Thyroid gland (tissue), 4 donors: ENCODE measurements at places on chromosomes 2 and 18. TPM values are rescaled to one million over a fixed set of nuclear protein-coding genes. Genes with fewer than 3 reads are reported as not detected.

DNA sequence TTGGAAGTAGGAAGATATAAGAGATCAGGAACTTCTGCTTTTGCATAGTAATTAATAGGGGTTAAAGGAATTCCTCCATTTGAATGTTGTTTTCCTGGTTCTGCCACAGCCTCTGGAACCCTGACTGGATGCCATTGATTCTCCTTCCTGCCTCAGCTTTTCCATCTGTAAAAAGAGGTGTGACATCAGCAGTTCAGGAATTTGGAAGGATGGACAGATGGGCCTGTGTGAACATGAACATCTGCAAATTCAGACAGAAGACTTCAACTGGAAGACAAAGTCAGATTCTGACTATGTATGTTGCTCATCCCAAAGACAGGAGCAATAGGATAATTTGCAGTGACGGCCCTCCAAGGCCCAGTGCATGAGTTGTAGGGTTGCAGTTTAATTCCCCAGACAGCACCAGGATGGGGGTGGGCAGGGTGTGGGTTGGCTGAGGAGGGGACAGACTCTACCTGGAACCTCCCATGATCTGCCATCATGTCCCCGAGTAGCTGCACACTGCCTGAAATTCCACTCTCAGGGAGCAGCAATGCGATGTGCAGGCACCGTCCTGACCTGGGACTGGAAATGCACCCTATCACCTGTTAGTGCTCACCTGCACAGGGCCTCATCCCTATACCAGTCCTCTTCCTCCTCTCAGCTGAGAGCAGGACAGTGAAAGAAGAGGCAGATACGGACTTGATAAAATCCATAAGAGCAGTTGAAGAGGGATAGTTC is 98.9 kb upstream of the EPAS1 start:
- no peak overlapping the region for H3K27ac ChIP-seq
- no peak for DNase-seq
- H3K27me3 ChIP-seq: no peaks in the 10 kb centered on the region
- no peaks in the 10 kb centered on the region for H3K36me3 ChIP-seq
- H3K4me1 ChIP-seq: peaks cover 9% of the 10 kb centered on the region
- no peak overlapping the region for H3K4me3 ChIP-seq

- H3K36me3 ChIP-seq: no peaks in the 10 kb centered on the region
- peaks cover 3% of the 10 kb centered on the region for H3K4me1 ChIP-seq
- H3K4me3 ChIP-seq: no peak overlapping the region
- H3K27ac ChIP-seq: no peak overlapping the region
These were observed 195.4 kb upstream of the ARL4C start for GRCh38 chr2:234691968-234692955.

Gene LYPD6B
- total RNA-seq: not detected

- no peaks in the 10 kb centered on the region for H3K27me3 ChIP-seq
- H3K36me3 ChIP-seq: no peaks in the 10 kb centered on the region
- no peak overlapping the region for H3K27ac ChIP-seq
- no peaks in the 10 kb centered on the region for H3K4me1 ChIP-seq
- no peak for DNase-seq
These were observed 40.7 kb upstream of the COBLL1 start for GRCh38 chr2:164882276-164882675.

- no peaks in the 10 kb centered on the region for H3K36me3 ChIP-seq
- H3K4me1 ChIP-seq: no peaks in the 10 kb centered on the region
- DNase-seq: peak; percentile 9
- H3K27me3 ChIP-seq: no peaks in the 10 kb centered on the region
- no peak overlapping the region for H3K27ac ChIP-seq
These were observed 292.5 kb downstream of the ALK start for GRCh38 chr2:29628862-29629261.

- H3K4me1 ChIP-seq: no peaks in the 10 kb centered on the region
- no peak overlapping the region for H3K27ac ChIP-seq
- H3K27me3 ChIP-seq: no peaks in the 10 kb centered on the region
- H3K4me3 ChIP-seq: no peak overlapping the region
- no peak for DNase-seq
These were observed 869.2 kb downstream of the BCL11A start for GRCh38 chr2:59684116-59684770.

DNA sequence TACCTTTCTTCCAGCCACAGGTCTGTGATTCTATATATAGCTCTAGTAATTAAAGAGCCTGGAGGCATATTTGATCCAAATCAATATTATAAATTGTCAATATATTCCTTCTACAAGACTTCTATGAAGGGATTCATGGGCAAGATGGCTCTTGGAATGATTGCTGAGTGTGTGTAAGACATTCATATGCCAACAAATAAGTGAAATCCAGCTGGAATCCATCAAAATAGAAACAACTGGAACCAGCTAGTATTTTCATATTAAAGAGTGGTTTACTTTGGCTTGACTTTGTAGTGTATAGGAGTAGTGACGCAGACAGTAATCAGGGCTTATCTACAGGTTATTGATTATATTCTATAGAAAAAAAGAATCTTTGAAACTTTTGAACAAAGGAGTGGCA is 83.4 kb downstream of the CALCRL start:
- no peak overlapping the region for H3K4me3 ChIP-seq
- H3K27ac ChIP-seq: no peak overlapping the region
- no peaks in the 10 kb centered on the region for H3K36me3 ChIP-seq

DNA sequence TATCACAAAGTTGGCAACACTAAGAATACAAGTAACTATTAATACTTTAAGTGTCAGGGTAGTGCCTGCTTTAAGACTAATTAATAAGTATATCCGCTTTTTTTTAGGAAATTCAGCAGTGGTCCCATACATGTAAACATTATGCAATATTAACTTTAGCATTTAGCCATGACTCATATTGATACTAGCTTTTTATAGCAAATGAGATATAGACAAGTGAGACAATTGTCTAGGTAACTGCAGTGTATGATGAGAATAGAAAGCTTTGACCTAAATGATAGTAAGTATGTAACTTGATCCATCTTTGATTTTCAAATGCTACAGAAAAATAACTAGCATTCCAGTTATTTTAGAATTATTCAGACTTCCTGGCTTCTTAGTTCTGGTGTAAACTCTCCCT is 27.4 kb upstream of the VRK2 start:
- H3K27me3 ChIP-seq: no peaks in the 10 kb centered on the region
- no peaks in the 10 kb centered on the region for H3K36me3 ChIP-seq
- no peak overlapping the region for H3K4me3 ChIP-seq
- H3K27ac ChIP-seq: no peak overlapping the region
- no peak for DNase-seq

Gene APLF
- 12.9 TPM for total RNA-seq

Gene SCLY
- 48.2 TPM for total RNA-seq

DNA sequence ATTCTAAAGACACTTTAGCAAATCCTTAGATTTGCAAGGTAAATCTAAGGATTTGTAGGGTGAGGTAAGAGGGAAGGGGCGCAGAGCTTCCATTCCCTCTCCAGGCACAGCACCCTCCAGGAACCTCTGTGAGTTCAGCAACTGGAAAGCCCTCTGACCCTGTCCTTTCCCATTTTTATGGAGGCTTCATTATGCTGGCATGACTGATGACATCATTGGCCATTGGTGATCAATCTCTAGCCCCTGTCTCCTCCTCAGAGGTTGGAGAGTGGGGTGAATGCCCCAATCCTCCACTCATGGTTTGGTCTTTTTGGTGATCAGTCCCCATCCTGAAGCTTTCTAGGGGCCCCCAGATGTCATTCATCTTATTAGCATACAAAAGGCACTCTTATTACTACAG is 187.8 kb downstream of the TSN start:
- no peaks in the 10 kb centered on the region for H3K27me3 ChIP-seq
- H3K36me3 ChIP-seq: no peaks in the 10 kb centered on the region
- no peaks in the 10 kb centered on the region for H3K4me1 ChIP-seq
- no peak for DNase-seq
- H3K27ac ChIP-seq: no peak overlapping the region
- no peak overlapping the region for H3K4me3 ChIP-seq

Gene PLEK
- total RNA-seq: 11.8 TPM

DNA sequence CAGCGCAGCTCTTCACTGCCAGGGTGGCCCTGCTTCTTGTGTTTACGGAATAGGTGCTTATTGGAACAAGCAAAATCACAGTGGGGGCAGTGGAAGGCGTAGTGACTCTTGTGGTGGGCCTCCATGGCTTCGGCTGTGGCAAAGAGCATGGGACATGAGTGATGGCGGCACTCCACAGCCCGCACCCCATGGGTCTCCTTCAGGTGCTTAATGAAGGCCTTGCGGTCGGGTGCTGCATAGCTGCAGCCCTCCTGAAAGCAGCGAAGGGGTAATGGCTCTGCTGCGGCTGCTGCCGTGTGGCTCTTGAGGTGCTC is 10.7 kb downstream of the ZNF142 start:
- no peaks in the 10 kb centered on the region for H3K4me1 ChIP-seq
- H3K36me3 ChIP-seq: peaks cover 60% of the 10 kb centered on the region
- H3K4me3 ChIP-seq: no peak overlapping the region
- no peak for DNase-seq
- no peak overlapping the region for H3K27ac ChIP-seq

DNA sequence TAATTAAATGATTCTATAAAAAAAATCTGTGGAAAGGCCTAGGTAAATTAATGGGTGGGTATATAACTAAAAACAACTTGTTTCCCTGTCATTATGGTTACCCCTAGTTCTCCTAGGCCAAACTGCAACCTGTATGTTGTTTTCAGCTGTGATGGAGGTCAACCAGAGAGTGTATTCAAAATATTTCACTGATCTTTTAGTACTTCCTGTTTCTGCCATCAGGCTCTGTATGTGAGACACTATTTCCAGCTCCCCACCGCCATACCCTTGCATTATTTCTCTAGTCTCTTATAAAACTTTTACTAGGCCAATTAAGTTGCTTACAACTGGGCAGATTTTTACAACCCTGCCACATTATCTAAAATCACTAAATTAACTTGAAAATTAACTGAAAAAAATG is 21.0 kb upstream of the CDKL4 start:
- no peaks in the 10 kb centered on the region for H3K4me1 ChIP-seq
- H3K27me3 ChIP-seq: no peaks in the 10 kb centered on the region
- H3K36me3 ChIP-seq: no peaks in the 10 kb centered on the region

Gene EVA1A
- total RNA-seq: 11.1 TPM

Gene CERKL
- not detected for total RNA-seq

- DNase-seq: no peak
- no peaks in the 10 kb centered on the region for H3K36me3 ChIP-seq
- no peak overlapping the region for H3K4me3 ChIP-seq
- no peak overlapping the region for H3K27ac ChIP-seq
These were observed 8.6 kb upstream of the LRP1B start for GRCh38 chr2:142139384-142139783.

DNA sequence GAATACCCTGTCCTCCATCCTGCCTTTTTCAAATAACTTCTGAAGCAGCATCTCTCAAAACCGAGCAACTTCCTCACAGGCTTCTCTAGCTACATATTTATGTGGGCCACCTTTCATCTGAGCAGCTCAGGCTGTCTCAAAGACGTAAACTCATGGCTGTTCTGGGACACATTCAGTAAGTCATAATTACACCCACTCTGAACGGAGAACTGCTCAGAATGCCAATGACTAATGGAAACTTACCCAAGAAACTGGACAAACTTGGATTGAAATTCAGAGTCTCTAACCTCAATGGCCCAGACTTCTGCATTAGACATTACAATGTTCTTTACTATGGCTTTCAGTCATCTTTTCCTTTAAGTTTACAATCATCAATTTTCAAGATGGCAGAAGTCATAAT is 145.2 kb downstream of the RAD51AP2 start:
- no peak overlapping the region for H3K4me3 ChIP-seq
- no peak for DNase-seq
- no peaks in the 10 kb centered on the region for H3K27me3 ChIP-seq
- no peak overlapping the region for H3K27ac ChIP-seq
- H3K36me3 ChIP-seq: no peaks in the 10 kb centered on the region
- H3K4me1 ChIP-seq: no peaks in the 10 kb centered on the region

GRCh38 chr2:145631561-145631960 is 1111.6 kb upstream of the ZEB2 start:
- no peak for DNase-seq
- no peaks in the 10 kb centered on the region for H3K27me3 ChIP-seq
- no peaks in the 10 kb centered on the region for H3K36me3 ChIP-seq
- H3K4me1 ChIP-seq: no peaks in the 10 kb centered on the region
- no peak overlapping the region for H3K27ac ChIP-seq

Gene MC2R
- total RNA-seq: not detected

Gene COL3A1
- 76.1 TPM for total RNA-seq
